ENCODE measurements at places on chromosomes 2 and 18. TPM values are rescaled to one million over a fixed set of nuclear protein-coding genes. Genes with fewer than 3 reads are reported as not detected.
A peak's percentile ranks its signal among the peaks of the same experiment; 100 is the strongest.

DNA sequence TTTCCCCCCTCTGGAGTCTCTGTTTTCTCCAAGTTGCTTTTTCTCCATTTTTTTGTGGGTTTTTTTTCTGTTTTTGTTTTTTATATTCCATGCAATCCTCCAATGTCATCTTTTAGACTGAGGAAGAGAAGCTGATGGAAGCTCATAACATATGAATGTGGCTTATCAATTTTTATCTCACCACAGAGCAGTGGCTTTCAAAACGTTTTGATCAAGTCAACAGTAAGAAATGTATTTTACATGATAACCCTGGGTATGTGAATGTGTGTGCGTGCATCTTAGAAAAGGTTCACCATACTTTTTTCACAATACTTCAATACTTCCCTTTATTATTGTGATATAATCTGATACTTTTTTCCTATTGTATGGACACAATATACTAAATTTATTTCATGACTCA is 64.6 kb upstream of the CDCA7 start:
- no peak for DNase-seq

- no peak for DNase-seq
These were observed 108.3 kb downstream of the NFATC1 start for GRCh38 chr18:79504034-79504433.

DNA sequence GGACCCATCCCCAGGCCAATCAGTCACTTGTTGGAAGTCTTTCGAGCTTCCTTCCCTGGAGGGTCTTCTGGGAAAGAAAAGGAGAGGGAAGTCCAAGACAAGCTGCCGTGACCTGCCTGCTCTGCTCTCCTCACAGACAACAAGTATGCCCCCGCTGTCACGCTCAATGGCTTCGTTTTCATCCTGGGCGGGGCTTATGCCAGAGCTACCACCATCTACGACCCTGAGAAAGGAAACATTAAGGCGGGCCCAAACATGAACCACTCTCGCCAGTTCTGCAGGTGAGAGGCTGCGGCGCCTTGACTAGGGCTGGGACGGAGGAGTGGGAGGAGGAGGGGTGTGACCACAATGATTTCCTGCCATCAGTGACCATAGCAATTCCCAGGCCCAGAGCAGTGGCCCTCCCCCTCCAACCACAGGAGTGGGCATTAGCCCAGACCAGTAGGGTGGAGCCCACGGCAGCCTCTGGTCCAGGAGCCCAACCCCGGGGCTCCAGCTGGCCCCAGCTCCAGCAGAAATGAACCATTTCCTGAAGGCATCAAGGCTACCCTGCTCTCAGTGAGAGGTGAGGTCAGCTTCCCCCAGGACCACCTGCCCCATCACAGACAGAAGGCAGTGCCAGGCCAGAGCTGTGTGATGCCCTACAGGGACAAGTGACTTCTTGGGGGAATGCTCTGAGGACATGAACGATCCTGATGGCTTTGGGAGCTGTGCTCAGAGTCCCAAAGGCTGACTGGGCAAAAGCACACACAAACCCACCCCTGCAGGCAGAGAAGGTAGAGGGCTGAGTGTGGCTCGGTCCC is 223.1 kb downstream of the ATAD2B start:
- no peak for DNase-seq

DNA sequence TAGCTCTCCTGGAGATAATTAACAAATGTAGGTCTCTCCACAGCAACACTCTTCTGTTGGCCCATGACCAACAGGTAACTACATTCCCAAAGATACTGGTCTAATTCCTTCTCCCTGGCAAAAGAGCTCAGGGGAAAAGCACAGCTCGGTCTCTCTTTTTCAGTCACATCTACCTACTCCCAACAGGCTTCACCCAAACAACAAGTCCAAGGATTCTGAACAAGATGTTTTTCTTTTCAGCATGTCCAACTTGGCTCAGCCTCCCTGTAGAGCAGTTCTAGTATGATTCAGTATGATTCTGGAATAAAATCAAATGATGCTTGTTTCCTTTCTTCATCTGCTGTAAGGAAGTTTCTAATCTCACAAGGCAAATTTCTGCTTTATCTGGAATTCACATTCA is 1704.8 kb upstream of the PIK3C3 start:
- DNase-seq, result no peak

- no peak for DNase-seq
These were observed 1.4 kb downstream of the FAM171B start for GRCh38 chr2:186695081-186695756.

DNA sequence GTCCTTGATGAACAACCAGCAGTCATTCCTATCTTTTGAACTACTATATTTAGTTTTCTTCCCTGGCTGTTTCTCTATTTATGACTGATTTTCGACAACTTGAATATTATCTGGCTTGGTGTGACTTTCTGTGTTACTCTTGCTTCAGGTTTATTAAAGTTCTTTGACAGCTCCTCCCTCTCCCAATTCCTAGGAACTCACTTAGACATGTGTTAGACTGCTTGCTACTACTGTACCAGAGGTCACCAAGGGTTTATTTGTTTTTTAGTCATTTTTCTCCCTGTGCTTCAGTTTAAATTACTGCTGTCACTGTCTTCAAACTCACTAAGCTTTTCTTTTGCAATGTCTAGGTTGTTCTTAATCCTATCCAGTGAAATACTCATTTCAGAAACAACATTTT is 90.5 kb downstream of the TMEM131 start:
- DNase-seq, result no peak

DNA sequence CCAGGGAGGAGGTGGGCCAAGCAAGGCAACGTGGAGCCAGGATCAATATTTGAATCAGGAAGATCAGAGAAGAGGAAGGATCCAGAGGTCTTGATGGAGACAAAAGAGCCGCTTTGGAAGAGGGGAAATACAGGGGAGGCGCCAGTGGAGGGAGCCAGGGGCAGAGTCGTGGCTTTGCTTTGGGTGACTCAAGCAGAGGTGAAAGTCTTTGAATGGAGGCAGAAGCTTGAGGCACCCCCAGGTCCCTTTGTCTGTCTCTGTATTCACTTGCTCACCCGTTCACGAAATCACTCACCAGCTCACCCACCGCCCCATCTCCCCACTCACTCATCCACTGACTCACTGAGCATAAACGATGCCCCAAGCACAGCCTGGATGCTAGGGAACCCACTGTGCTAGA is 134.1 kb downstream of the ACOXL start:
- DNase-seq, result no peak

GRCh38 chr2:68372485-68372884 is 7.4 kb downstream of the PLEK start:
- no peak for DNase-seq

GRCh38 chr18:9535430-9535991 is 60.2 kb downstream of the RALBP1 start:
- DNase-seq, result no peak

GRCh38 chr2:180707884-180708205 is 272.6 kb upstream of the UBE2E3 start:
- DNase-seq, result no peak

- no peak for DNase-seq
These were observed 104.6 kb downstream of the PTPN4 start for GRCh38 chr2:119864318-119864717.

DNA sequence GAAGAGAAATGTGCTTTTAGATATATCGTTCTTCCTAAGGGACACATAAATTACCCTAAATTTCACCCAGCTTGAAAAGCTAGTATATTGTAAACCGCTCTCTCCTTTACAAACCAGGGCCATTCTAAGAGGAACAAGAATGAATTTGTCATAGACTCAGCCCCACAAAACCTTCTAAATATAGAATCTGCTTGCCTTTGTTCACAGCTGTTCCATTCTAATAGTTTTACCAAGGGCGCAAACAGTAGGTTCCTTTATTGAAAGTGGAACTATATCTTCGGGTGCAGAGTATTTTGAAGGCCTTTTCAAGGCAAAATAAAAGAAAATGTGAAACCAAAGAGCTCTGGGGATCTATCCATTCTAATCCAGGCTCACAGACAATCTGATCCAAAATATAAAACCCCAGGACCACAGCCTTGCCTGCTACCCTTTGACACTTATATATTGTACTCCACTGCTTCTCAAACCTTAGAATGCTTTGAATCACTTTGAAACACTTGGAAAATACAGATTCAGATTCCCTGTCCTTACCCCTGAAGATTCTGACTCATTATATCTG is 316.8 kb downstream of the PAX3 start:
- no peak for DNase-seq

- no peak for DNase-seq
These were observed 6.8 kb downstream of the THUMPD2 start for GRCh38 chr2:39772086-39772811.

GRCh38 chr2:211367293-211367692 is 810.9 kb downstream of the CPS1 start:
- no peak for DNase-seq

DNA sequence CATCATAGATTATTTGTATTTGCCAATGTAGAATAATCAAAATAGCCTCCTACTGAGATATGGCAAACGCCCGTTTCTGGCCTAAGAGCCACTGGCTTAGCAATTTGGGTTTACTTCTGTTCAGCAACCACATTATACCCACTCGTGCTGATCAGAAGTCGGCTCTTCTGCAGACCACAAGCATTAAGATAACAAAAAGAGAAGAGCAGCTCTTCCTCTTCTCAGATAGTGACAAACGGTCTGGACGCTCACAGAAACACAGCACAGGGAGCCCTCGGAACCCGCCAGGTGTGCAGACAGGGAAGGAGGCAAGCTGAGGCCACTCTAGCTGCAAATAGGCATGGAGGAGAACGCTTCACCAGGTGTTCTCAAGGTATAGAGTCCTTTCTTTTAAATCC is 164.0 kb downstream of the HDAC4 start:
- no peak for DNase-seq

- DNase-seq, result no peak
These were observed 300.0 kb upstream of the PIK3C3 start for GRCh38 chr18:41655074-41655473.

DNA sequence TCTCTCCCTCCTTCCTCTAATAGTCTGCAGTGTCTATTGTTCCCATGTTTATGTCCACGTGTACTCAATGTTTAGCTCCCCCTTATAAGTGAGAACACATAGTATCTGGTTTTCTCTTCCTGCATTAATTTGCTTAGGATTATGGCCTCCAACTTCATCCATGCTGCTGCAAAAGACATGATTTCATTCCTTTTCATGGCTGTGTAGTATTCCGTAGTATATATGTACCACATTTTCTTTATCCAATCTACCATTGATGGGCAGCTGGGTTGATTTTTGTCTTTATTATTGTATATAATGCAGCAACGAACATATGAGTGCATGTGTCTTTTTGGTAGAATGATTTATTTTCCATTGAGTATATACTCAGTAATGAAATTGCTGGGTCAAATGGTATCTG is 13.8 kb downstream of the GKN2 start:
- no peak for DNase-seq

- DNase-seq, result peak; percentile 42
These were observed 28.5 kb downstream of the HPCAL1 start for GRCh38 chr2:10331027-10331701.

- DNase-seq, result no peak
These were observed 851.8 kb upstream of the CRIM1 start for GRCh38 chr2:35503738-35504199.

DNA sequence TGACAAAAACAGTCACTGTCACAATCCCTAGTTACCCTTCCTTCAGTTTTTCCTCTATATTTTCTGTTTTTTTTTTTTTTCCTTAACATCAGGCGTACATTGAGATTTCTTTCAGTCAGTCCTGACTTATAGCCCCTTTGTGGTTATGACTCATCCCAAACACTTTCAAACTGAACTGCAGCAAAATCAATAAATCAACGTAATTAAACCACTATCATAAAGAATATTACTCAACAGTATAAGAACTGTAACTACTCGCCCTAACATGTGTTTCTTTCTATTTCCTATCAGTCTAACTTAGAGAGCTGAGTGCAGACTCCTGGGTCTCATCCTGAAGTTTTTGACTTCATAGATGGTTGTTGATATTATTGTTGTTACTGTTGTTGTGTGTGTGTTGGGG is 523.5 kb downstream of the LRRTM4 start:
- no peak for DNase-seq

- no peak for DNase-seq
These were observed 150.2 kb downstream of the GALNT1 start for GRCh38 chr18:35731701-35732100.

DNA sequence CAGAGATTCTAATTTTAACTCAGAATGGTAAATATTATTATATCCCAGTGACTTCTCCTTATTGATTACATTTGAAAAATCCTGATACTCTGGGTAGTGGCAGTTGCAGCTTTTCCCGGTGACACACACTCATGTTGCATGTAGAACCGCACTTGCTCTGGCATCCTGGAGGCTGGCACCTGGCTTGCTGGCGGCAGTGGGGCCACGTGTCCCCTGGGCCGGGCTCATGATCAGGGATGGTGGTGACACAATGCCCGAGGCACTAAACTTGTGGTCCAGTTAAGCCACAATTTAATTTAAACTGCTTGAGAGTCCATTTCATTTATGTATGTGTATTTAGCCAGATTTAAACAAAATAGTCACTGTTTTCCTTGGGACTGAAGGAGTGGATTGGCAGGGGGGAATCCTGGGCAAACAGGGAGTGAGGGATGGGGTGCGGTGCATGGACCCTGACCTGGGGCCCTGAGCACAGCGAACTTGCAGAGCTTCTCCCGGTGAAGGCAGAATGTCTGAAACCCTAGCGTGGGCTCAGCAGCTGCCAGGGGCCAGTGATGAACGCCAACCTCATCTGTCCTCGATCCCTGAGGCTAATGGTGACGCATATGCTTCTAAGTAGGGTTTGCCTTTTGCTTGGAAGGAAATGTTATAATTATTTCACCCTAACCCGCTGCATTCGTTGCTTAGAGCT is 50.0 kb downstream of the KCNG2 start:
- no peak for DNase-seq

- no peak for DNase-seq
These were observed 96.5 kb downstream of the EPB41L5 start for GRCh38 chr2:120109186-120110061.

DNA sequence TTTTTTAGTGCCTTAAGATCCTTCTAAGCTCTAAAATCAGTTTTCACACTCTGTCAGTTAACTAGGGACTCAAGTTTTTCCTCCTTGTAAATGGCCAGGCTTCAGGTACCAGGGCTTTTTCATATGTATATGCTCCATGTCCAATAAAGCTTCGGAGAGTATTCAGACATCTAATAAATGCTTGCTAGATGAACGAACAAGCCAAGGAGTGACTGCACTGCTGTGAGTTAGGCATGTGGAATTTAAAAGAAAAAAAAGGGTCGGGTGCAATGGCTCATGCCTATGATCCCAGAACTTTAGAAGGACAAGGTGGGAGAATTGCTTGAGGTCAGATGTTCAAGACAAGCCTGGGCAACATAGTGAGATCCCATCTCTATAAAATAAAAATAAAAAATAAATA is 81.9 kb downstream of the CDH2 start:
- DNase-seq, result no peak

- no peak for DNase-seq
These were observed 232.4 kb downstream of the MEIS1 start for GRCh38 chr2:66667301-66667700.

The ADRA2B gene
- total RNA-seq, result 6.3 TPM

The EMILIN1 gene
- 3.5 TPM for total RNA-seq

The RPS27A gene
- 1,430 TPM for total RNA-seq

The SEPTIN10 gene
- total RNA-seq, result 86.8 TPM

The FBXO41 gene
- 21.5 TPM for total RNA-seq

The LRRTM1 gene
- 1.2 TPM for total RNA-seq

The NTSR2 gene
- total RNA-seq, result not detected

The DOCK10 gene
- 2.9 TPM for total RNA-seq

The TTC31 gene
- 38.3 TPM for total RNA-seq

The TFCP2L1 gene
- total RNA-seq, result 3.7 TPM

The ANKRD29 gene
- total RNA-seq, result 4.9 TPM

The CD8B gene
- total RNA-seq, result 0.71 TPM

The KCNK3 gene
- total RNA-seq, result 0.30 TPM

The ARHGAP15 gene
- total RNA-seq, result 0.28 TPM

The ATOH8 gene
- total RNA-seq, result 0.81 TPM

The COL3A1 gene
- total RNA-seq, result 0.76 TPM

The VSNL1 gene
- 78.4 TPM for total RNA-seq

The SCN2A gene
- 0.39 TPM for total RNA-seq

The FHOD3 gene
- 4.8 TPM for total RNA-seq

The RGPD3 gene
- 0.11 TPM for total RNA-seq

Data from WTC11 (cell line).